ENCODE measurements at places on chromosomes 13 and 19.

DNA sequence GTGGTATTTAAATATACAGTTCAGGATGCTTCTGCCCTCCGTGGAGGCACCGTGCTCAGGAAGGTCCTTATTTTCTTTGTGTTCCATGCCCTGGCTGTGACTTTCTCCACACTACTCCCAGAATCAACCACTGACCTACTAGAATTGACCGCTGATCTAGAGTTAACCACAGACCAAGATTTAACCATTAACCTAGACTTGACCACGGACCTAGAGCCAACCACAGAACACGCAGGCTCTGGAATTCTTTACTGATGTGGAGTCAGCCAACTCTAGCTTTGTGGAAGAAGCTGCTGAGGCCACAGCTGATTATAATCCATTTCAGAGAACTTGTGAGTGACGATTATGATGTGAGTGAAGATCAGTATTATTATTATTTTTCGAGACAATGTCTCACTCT, 18.0 kb downstream of the GTF2F2 start:
- no peak for DNase-seq

- no peak for DNase-seq
Observed at GRCh38 chr13:96032717-96033116, 20.5 kb downstream of the UGGT2 start.

DNA sequence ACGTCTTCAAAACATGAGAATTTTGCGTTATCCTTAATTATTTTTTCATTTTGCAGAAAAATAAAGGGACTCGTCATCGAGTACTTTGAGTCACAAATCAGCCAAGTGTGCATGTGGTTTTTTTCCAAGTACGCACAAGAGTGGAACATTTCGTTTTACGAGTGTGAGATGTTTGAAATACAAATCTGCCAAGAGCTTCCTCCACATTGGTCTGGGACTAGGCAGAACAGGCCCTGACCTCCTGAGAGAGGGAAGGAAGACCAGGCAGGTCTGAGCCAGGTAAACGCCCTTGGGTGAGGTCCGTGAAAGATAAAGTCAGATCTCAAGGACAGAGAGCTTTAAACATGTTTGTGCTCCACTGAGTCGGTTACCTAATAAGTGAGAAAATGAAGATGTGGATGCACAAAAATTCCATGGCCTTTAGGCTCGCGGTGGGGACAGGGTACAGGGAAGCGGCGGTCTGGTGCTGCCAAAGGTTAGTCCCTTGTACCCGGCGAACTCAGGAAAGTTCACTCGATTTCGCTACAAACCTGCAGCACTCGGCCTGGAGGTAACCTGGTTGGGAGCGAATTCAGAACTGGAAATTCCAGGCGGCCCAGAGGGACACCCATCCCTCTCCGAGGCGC, 473 bp upstream of the ITM2B start:
- DNase-seq = no peak

DNA sequence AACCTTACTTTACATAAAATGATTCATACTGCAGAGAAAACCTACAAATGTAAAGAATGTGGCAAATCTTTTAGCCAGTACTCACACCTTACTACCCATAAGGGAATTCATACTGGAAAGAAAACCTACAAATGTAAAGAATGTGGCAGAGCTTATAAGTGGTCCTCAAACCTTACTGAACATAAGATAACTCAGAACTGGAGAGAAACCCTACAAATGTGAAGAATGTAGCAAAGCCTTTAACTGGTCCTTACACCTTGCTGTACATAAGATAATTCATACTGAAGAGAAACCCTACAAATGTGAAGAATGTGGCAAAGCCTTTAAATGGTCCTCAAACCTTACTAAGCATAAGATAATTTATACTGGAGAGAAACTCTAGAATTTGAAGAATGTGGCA, 90.1 kb downstream of the ZNF675 start:
- no peak for DNase-seq

DNA sequence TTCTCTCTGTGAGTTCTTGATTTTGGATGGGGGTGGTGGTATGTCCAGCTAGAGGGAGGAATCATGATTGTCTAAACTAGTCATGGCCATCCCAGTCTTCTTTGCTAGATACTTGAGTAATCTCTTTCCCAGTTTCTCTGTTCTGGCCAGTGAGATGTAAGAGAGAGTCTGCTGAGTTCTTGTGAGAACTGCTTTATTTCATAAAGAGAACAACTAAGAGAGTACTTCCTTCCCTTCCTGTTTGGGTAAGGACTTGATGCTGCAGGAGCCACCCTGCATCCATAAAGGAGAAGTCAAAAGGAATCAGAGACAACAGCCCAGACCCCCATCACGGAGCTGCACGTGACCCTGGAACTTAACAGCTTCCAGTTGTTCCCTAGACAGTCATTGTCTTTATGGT, 3.0 kb upstream of the RASL11A start:
- no peak for DNase-seq

DNA sequence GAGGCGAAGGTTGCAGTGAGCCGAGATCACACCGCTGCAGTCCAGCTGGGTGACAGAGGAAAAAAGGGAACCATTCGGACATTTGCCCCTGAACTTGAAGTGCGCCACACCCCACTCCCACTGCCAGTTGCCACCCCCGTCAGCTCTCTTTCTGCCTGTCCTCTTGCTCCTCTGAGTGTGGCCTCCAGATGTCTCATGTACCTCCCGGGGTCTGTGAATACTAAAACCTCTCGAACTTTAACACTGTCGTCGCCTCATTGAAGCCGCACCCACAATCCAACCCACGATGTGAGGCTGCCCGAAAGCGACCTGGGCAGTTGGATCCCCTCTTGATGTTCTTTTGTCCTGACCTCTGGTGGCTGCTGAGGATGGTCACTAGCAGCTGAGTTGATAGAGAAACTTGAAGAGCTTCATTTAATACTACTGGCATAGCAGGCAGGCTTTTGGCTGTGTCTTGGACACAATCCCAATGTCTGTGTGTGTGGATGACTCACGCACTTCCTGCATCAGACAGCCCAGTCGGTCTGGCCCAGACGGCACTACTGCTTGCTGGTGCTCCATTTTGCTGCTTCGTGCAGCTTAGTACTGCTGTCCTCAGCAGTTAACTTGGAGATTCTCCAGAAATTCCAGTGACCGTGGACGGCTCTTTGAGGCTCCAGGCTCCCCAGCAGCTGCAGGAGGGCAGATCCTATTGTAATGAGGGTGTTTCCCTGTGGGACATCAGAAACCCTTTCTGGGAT, 4.2 kb downstream of the FPR3 start:
- DNase-seq = peak; percentile 78

DNA sequence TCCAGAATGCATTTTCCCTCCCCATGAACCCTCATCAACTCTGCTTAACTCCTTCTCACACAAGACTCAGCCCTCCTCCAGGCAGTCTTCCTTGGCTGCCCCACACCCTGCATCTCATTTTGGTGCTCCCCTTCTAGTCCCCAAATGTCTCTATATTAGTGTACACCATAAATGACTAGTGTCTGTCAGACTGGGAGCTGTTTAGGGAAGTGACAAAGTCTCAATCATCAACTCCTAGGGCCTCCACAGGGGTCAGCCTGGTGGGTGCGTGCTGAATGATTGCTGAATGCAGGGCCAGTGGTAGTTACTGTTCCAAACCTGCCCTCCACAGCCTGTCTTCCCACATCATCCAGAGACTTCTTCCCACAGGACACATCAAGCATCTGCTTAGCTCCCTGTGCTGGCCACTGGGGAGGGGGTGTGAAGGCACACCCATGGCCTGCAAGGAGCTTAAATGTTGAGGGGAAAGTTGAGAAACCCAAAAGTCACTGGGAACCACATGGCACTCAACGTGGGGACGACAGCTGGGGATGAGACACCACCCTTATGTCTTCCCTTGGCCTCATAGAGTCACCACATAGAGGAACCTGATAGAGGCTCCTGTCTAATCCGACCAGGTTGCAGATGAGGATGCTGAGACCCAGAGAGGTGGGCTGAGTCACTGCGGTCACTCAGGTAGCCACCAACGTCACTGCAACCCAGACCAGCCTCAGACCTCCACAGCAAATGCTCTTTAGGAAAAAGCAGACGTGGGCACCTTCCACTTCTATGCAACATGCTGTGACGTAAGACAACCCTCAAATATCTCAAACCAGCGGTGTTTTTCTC, 79.3 kb upstream of the TM9SF2 start:
- no peak for DNase-seq

Measured in uterus (tissue), 4 donors.